ENCODE measurements at places on chromosomes 5 and 9.
A peak's percentile ranks its signal among the peaks of the same experiment; 100 is the strongest.

DNA sequence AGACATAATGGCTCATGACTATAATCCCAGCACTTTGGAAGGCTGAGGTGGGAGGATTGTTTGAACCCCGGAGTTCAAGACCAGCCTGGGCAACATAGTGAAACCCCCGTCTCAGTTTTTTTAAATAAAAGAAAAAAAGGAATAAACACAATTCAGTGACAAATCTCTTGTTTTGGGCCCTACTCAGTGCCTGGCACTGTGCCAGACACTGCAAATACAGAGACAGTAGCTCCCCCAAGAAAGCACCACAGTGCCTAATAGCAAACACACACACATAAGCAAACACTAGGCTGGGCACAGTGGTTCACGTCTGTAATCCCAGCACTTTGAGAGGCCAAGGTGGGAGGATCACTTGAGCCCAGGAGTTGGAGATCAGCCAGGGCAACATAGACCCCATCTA is 49.7 kb upstream of the GRHPR start:
- DNase-seq: no peak

- DNase-seq: peak; percentile 96
Measured at GRCh38 chr9:130451509-130452388, 7.0 kb downstream of the ASS1 start.

DNA sequence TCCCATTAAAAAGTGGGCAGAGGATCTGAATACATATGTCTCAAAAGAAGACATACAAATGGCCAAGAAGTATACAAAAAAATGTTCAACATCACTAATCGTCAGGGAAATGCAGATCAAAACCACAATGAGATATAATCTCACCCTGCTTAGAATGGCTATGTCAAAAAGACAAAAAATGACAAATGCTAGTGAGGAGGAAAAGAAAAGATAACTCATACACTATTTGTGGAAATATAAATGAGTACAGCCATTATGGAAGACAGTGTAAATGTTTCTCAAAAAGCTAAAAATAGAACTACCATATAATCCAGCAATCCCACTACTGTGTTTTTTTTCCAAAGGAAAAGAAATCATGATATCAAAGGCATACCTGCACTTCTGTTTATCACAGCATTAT is 450.7 kb downstream of the EFNA5 start:
- no peak for DNase-seq

GRCh38 chr5:89721353-89721752 is 688.2 kb downstream of the CETN3 start:
- peak; percentile 44 for DNase-seq

DNA sequence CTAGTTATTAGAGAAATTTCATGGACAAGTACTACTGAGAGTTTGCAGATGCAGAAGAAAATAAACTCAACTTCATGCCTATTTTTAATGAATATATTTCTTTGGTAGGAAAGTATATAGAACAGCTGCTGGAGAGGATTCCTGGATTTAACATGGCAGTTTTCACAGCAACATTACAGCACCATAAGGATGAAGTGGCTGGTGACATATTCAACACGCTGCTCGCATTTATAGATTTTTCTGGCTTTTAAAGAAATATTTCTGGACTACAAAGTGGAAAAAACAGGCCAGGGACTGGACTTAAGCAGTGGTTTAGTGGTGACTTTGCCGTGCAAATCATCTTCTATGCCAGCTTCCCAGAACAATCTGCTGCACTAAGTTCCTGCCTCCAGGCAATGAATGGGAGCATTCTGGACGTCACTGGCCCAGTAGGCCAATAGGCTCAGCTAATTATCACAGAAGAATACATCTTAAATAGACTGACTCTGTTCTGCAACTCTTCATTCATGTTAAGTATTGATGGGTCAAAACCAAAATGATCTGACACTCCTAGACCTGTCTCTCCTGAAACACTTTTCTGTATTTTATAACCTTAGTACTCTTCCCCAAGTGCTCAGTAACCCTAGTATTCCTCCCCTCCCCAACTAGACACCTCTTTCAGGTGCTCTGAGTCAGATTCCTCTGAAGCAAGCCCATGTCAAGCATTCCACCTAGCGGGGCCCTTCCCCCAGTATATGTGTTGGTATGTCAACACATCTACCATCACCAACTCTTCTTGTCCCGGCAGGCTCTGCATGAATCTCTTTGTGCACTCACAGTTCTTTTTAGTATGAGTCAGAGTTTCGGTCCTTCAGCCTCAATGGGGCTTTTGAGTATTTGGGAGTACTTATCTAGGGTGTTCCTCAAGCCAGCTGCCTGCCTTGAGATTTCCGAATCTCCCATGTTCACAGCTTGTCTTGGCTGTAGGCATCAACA is 625.5 kb downstream of the CHSY3 start:
- DNase-seq: no peak

DNA sequence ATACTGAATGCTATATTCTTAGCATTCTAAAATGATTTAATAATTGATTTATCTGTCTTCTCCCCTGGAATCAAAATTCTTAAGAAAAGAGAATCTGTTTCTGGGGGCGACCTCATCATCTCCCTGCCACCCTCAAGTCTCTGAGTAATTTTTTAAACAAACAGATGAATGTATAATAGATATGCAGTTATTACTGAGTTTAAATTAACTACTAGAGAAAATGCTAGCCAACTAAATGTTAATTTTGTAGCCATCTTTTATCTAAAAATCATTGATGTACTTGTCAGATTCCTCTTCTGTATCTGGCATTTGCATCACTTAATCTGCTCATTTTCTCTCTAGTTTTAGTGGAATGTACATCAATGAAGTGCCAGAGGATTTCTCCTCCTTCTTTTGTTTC is 87.5 kb downstream of the ERBIN start:
- no peak for DNase-seq

DNA sequence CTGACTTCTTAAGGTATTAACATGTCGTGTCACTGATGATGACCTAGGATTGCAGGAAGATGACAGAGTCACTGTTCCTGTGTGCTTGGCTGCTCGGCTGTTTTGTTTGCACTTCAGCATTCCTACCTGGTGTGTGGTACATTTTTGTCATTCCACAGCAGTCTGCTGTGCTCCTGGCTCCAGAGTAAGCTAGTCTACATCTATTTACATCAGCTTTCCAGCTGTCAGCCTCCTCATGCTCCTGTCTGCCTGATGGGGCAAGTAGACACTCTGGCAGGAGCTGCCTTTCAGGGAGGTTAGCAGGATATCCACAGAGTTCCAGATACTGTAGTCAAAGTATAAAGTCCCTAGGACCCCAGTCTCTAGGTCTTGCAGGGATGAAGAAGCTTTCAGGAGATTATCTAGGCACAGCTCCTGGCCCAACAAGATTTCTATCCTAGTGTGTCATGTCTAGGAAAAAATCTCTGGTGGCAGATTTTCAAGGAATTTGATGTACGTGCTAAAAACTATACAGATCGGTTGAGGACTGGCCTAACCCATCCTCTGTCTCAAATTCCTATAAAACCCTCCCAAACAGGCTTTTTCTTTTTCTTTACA is 28.4 kb downstream of the RUSC2 start:
- DNase-seq: peak; percentile 98

DNA sequence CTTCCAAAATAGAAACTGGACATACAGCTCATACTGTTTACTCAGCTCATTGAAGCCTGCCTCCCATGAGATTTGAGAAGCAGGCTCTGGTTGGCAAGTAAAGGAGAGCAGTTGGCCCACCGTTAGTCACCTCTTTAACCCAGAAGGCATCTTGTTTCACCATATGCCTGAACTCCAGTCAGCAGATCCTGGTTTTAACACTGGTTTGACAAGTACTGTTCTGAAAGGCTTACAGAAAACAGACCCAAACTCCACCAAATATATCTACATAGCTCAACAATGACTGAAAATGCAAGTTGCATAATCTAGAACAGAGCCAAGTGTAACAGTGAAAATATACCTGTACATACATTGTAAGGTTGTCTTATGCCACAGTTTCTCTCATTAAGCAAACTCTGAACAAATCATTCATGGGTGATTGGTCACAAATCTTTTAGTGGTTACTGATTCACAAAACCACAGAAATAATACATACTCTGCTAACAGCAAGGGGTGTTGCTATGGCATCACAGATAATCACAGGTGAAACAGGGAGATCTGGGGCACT is 198.8 kb downstream of the BNC2 start:
- peak; percentile 66 for DNase-seq
